Activated CD4-positive, alpha-beta T cell treated with anti-CD3 and anti-CD28 coated beads, Interleukin-2, amount 50 U/mL, for 24 hours (primary cell): ENCODE measurements at places on chromosomes 12 and 14.

DNA sequence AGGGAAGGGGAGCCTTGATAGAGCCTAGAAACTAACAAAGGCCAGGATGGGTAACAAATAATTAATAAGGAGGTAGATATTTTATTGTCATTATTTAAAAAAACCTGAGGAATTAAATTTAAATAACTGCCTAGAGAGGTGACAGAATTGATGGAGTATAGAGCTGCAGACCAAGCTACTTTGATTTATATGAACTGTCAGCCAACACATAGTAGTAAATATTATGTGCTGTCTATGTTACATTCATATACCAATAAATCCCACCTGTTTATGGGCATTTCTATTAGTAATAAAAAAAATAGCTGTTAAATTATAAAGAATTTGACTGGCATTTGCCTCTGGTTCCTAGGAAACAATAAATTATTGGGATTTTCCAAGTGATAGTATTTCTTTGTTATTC lies 37.7 kb downstream of the TSPAN19 start:
- DNase-seq, result no peak

- DNase-seq, result no peak
These were observed 20.8 kb downstream of the SERPINA1 start for GRCh38 chr14:94367347-94368242.

DNA sequence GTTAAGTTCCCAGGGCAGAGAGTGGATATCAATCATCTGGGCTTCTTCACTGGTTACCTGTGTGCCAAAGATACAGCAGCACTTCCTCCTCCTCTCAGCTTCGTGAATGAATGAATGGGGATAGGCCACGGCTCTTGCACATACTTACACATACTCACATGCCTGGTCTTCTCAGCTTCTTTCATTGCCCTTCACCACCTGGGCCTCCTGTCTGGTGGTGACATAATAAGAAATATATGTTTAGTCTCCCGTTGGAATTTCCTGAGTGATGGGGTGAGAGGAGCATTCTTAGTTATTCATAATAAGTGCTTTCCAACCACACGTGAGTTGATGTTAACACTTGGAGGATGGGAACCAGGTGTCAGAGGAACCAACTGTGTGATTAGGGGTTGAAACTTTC lies 268.1 kb upstream of the RMST start:
- DNase-seq, result no peak

GRCh38 chr12:112482733-112483132 lies 64.0 kb downstream of the PTPN11 start:
- DNase-seq, result no peak

DNA sequence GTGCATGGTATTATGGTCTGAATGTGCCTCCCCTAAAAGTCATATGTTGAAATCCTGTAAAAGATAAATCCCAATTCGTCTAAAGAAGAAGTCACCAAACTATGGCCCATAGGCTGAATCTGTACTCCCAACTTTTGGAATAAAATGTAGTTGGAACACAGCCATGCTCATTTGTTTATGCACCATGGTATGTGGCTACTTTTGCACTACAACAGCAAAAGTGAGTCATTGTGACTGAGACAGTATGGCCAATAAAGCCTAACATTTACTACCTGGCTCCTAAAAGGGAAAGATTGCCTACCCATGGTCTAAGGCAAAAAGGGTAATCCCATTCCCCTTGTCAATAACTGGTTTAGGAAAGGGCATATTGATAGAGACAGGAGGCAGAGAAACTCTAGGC lies 101.8 kb downstream of the LRIG3 start:
- DNase-seq, result no peak

DNA sequence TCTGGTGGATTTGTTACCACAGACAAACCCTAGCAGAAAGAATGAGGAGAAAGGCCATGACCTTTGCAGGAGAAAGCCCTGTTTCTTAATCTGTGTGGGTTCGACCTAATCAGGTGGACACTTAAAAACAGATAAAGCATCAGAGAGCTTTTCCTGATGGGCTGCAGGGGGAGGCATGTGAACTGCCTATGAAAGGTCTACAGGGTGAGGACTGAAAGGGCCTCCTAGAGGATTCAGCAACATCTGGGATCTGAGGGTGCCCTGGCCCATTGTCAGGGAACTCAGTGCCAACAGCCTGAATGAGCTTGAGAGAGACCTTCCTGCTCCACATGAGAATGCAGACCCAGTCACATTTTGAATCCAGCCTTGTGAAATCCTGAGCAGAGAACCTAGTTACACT lies 178.8 kb upstream of the DDHD1 start:
- no peak for DNase-seq

GRCh38 chr12:130924966-130925665 lies 28.6 kb upstream of the ADGRD1 start:
- no peak for DNase-seq

DNA sequence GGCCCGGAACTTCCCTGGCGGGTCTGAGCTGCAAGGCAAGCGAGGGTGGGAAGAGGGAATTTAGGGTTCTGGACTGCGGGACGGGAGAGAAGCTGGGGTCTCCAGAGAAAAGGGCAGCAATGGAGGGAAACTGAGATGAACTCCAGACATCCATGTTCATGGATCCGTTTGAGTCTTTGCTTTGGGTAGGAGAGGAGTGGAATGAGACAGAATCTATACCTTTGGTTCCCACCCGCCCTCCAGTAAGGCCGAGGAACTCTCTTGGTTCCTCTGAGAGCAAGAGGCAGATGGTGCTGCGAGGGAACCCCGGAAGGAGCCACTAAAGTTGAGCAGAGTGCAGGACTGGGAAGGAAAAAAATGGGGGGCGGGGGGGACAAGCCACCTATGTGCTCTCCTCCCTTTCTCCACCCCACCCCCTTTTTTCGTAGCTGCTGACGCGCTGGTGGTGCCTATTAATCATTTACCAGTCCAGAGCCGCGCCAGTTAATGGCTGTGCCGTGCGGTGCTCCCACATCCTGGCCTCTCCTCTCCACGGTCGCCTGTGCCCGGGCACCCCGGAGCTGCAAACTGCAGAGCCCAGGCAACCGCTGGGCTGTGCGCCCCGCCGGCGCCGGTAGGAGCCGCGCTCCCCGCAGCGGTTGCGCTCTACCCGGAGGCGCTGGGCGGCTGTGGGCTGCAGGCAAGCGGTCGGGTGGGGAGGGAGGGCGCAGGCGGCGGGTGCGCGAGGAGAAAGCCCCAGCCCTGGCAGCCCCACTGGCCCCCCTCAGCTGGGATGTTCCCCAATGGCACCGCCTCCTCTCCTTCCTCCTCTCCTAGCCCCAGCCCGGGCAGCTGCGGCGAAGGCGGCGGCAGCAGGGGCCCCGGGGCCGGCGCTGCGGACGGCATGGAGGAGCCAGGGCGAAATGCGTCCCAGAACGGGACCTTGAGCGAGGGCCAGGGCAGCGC lies 1.2 kb downstream of the SSTR1 start:
- no peak for DNase-seq

GRCh38 chr14:100709289-100710284 lies 17.1 kb upstream of the DLK1 start:
- DNase-seq, result no peak

DNA sequence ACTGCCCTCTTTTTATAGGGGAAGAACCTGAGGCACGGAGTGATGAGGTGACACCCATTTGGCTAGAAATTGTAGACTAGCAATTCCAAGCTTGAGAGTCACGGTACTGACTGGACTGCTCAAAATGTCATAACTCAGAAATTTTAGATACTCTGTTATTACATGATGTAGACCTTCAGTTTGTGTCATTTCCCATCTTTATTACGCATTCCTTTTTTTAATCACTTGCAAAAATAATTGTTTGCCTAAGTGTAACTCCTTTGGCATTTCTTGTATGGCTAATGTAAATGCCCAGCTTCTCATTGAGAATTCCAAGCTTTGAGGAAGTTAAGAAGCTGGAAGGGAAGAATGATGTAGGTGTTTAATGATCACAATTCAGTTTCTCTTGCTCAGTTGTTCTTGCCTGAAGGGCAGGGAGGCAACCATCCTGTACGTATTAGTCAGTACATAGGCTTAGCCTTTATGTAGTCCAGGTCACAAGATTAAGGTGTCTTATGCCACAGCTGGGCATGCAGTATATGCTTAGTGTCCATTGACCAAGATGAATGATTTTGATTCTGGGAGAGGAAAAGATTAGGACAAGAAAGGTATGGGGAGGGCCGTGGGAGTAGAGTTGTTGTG lies 68.2 kb upstream of the EVL start:
- DNase-seq, result no peak

DNA sequence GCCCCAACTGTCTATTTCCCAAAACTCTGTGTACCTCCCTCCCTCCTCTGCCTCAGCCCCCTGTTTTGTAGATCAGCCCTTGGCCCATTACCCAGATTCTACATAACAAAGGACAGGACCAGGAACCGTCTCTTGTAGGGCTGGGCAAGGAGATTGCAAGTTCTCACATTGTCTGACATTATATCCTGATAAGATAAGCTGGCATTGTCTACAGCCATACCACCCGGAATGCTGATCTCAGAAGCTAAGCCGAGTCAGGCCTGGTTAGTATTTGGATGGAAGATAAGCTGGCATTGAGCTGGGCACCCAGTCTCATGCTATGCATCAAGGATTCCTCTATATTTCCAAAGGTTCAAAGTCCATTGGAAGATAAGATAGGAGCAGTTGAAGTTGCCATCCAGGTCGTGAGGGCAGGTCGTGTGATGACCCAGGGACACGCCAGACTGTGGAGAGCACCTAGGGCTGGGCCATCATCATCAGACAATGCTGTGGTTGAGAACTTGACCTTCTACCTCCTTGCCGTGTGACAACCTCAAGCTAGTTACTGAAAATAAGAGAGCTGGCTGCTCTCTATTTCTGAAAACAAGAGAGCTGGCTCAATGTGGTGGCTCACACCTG lies 29.5 kb downstream of the PHETA1 start:
- DNase-seq, result no peak

- DNase-seq, result no peak
These were observed 30.7 kb downstream of the RAD51B start for GRCh38 chr14:67850066-67850830.

DNA sequence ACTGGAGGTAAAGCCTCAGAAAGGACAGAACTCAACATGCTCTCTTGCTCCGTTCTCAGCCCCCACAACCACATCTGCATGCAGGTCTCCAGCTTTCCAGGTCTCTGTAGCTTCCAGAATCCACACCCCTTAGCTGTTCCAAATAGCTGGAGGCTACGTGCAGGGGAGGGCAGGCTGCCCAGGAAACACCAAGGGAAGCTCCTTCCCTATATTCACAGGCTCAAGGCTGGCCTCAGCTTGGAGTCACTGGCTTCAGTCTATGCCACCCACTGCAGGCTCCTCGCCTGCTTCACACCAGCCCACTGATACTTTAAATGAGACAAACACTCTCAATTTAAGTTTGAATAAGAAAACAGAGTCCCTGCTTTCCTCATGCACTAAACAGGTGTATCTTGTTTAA lies 73.3 kb downstream of the ASCL4 start:
- DNase-seq, result no peak

- DNase-seq, result no peak
These were observed 11.1 kb downstream of the GALNT16 start for GRCh38 chr14:69270795-69271708.

DNA sequence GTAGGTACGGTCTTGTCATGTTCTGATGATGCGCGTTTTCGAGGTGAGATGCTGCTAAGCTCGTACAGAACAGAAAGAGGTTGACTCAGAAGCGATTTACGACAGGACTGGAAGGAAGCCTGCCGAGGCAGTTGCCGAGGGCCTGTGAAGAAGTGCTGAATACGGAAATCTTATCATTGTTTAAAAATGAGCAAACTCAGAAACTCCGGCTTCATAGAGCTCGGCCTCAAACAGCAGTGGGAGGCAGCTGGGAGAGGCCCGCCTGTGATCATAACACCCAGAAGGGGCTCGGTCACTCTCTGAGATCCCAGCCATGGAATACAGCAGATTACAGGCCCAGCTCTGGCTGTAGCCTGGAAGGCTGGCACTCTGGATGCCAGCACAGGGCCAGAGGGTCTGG lies 87.4 kb downstream of the CPSF2 start:
- no peak for DNase-seq

DNA sequence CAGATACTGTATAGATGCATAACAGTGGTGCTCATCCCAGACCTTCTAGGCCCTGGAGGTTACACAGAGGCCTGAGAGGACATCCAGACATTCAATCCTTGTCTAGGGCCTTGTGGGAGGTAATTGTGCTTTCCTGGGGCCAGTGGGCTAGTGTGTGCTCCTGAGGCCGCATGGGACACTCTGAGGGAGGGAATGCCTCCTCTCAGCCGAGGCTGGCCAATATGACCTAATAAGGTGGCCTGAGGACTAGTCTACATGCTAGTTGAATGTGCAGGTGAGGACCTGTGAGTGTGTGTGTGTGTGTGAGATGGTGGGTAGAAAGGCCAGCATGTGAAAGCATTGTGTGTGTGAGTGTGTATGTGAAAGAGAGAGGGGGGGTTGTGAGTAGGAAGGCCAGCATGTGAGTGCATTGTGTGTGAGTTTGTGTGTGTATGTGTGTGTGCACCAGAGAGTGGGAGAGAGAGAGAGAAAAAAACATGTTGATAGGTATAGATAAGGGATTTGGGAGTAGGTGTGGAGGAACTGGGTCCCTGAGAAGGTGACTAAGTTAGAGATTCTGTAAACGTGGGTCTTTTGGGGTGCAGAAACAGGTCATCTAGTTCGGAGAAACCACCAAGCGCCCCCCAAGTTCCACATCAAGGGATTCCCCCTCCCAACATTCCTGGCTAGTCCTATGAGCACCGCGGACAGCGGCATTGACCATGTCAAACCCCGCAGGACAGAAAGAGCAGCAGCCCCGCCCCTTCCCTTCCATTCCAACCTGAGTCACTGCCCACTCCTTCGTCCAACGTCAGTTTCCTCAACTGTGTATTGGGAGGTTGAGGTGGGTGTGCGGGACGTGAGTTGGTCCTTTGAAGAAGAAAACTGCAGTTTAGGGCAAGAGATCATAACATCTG lies 9.7 kb upstream of the KRT81 start:
- no peak for DNase-seq

DNA sequence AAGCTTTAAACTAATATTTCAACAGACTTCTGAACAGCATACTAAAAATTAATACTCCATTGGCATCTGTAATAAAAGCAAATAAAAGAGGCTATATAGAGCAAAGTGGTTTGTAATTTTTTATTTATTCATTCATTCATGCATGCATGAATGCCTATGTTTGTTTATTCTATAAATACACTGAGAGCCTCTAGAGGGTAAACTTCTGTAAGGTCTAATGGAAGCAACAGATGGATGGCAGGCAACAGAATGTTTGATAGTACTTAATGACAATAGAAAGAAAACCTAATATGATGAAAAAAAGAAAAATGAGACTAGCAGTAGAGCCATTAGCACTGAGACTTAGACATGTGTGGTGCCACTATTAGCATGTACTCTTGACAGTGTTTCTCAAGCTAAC lies 253.1 kb downstream of the CCDC91 start:
- no peak for DNase-seq

DNA sequence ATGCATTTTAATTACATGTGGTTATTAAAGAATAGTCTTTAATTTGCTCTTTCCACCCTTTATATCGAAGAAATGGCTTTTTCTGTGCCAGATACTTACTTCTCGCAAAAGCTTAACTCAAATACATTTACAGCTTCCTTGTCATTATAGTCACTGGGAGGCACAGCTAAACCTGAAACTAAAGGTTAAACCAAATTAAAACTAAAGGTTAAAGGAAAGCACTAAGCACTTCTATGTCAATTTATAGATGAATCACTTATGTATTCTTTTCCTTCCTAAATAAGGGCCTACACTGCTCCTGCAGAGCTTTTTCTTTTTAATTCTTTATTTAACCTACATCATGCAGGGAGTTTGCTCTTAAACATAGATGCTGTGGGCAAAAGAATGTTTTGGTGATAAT lies 9.1 kb downstream of the C14orf93 start:
- no peak for DNase-seq
